ENCODE measurements at places on chromosomes 2 and 18.
A peak's percentile ranks its signal among the peaks of the same experiment; 100 is the strongest.

- no peak for DNase-seq
These were observed 10.7 kb upstream of the ANO7 start for GRCh38 chr2:241177526-241178334.

- DNase-seq, result no peak
These were observed 270.0 kb downstream of the CTNNA2 start for GRCh38 chr2:79782576-79783452.

- no peak for DNase-seq
These were observed 4.5 kb downstream of the OLA1 start for GRCh38 chr2:174243812-174244211.

DNA sequence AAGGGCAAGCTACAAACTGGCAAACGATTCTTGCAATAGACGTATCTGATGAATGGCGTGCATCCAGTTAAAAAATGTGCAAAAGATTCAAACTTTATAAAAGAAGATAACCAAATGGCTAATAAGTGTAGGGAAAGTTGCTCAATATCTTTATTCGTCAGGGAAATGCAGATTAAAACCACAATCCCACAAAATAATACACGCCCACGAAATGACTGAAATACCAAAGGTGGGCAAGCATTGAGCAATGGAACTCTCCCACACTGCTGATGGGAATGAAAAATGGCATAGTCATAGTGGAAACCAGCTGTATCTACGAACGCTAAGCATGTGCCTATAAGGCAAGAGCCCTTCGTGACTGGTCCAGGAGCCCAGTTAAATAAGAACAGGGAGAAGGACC is 168.6 kb upstream of the SIX2 start:
- peak; percentile 95 for DNase-seq

DNA sequence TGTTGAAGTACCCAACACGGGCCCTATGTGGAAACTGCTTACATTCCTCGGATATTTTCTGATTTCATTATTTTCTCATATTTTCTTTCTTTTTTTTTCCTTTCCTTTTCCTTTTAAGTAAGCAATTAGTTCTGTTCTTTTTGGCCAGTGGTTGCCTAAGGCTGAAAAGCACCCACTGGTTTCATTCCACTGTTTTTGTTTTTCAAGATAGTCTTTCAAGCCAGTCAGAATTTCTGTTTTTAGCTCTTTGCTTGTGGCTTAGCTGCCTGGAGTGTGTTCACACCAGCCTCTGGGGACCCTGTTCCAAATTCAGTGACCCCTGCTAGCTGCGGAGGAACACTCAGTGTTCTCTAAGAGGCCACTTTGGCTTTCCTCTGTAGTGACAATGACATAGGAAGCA is 73.6 kb downstream of the NRP2 start:
- no peak for DNase-seq

DNA sequence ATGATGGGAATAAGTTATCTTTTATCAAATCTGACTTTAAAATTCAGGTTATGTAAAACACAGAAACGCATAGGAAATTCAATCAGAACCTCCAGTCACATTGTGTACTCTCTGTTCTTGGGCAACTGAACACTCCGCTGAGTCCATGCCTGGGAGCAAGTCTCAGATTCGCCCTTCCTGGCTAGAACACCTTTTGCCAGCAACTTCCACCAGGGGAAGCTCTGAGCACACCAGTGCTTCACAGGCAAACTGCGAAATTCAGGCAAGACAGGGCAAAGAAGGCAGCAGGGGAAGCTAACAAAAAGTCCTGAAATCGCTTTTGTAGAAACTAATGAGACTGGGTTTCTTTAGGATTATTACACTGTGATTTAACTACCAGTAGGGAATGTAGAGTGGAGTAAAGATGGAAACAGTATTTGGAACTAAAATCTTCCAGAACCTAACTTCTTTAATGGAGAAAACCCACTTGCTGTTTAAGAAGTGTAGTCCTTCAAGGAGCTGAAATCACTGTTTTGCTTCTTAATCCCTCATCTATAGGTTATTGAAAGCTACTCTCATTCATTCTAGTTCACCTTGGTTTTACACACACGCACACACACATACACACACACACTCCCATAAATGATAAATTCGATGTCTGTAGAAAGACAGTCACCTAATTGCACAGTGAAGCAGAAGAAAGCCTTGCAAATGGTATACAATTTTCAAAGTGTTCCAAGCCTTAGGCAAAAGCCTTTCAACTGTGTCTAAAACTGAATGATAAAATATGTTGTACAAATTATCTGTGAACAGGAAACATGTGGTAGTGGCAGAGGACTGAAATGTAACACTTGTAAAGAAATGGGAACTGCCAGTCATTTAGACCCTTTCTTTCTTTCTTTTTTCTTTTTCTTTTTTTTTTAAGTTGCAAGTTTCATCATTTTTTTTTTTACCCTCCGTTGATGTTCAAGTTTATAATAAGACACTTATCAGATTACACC is 214.5 kb downstream of the TMEM182 start:
- DNase-seq, result no peak

DNA sequence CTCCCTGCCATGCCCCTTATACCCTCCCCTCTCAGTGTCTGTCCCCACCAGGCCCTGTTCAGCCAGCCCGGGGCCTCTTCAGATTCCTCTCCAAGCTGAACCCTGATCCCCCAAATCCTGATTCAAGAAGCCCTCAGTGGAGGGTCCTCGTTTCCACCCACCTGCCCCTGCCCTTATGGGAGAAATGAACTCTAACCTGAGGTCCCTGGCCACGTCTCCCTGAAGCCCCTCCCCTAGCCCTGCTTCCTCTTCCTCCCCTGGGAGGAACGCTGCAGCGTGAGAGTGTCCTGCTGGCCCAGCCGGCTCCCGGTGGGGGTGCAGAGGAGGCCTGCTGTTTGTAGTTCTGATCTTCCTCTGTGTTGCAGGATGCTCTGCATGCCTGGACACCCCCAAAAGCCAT is 56.7 kb upstream of the GLI2 start:
- no peak for DNase-seq

DNA sequence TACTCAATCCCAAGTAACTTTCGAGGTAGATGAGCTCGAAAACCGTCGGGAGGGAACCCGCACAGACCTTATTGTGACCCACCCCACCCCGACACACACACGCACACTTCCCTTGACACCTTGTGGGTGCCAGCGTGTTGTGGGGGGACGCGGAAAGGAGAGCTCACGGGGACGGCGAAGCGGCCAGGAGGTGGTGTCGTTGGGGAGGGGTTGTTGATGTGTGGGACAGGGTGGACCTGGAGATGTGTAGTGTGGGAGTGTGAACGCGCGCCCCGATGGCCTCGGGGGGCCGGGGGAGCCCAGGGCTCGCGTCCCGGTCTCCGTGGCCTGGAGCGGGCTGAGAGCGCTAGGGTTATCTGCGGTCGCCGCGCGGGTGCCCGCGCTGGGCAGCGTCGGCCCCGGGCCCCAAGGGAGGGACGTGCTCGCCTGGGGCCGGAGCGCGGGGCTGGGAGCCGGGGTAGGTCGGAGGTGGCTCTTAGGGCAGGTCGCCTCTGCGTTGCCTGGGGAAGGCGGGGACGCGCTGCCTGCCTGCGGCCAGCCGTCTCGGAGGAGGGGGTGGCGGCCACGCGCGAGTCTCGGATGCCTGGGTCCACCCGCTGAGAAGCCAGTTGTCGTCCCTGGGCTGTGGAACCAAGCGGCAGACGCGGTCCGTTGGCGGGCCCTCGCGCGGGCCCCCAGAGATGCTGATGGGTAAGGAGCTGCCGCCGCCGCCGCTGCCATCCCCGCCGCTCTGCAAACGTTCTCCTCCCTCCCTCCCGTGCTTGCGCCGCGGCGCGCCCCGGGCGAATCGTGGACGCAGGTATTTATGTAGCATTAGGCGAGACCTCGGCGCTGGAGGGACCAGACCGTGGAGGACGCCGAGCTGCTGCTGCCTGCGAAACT is 1.6 kb downstream of the KLHL29 start:
- no peak for DNase-seq

- no peak for DNase-seq
These were observed 202.5 kb downstream of the GLI2 start for GRCh38 chr2:120938045-120938771.

DNA sequence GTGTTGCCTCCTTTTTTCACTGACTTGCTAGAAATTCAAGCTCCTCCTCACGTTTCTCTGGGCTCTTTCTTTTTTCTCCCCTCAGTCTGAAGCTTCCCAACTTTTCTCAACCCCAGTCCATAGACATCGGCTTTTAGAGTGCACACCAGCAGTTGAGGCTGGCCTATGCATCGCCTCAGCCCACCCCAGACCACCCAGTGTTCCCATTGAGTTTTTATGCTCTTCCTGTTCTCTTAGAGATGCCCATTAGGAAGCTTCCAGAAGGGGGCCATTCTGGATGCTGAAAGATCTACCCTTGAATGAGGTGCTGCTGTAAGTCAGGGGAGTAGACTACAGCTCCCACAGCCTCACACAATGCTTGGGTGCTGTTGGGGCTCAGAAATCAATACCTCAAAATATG is 12.0 kb upstream of the GYPC start:
- DNase-seq, result no peak

- no peak for DNase-seq
These were observed 124.9 kb downstream of the GRB14 start for GRCh38 chr2:164496421-164496820.

DNA sequence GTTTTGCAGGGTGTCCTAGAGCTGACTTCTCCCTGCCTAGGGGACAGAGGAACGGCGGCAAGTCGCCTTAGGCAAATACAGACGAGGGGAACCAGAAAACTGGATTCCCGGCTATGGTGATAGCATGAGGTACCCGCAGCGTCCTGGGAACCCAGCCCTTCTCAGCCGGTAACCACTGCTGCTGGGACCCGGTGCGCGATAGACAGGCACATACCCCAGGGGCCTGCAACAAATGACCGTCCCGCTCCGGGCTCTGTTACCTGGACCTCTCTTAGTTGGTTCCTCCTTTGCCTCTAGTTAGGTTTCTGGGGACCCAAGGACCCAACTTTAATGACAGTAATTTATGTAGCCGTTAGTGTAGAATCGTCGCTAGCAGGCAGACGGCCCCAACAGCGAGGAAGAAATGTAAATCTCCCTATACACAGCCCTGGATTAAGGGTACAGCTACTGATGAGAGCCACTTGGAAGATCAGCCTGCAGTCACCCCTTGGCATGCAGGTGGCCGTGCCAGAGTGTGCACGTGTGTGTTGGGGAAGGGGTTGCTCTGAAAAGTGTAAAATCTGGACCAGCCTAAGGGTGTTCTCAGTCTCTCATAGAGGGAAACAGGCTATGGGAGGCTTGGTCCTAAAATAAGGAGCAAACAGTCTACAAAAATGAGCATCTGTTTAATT is 819 bp upstream of the SERPINE2 start:
- DNase-seq, result no peak

DNA sequence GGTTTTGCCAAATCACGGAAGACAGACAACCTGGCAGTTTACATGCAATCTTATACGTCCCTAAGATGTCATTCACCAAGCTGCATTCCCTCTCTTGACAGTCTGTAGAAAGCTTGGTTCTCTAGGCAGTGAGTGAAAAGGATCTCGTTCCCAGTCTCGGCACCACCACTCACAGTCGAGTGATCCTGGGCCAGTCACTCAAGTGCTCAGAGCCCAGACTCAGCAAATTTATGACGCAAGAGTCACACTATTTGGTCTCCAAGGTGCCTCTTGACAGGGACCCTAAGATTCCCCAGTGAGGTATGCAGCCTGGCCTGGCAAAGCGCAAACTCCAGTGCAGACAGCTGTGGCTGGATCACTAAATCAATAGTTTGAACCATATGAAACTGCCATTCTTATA is 77.9 kb downstream of the EIPR1 start:
- DNase-seq, result no peak

DNA sequence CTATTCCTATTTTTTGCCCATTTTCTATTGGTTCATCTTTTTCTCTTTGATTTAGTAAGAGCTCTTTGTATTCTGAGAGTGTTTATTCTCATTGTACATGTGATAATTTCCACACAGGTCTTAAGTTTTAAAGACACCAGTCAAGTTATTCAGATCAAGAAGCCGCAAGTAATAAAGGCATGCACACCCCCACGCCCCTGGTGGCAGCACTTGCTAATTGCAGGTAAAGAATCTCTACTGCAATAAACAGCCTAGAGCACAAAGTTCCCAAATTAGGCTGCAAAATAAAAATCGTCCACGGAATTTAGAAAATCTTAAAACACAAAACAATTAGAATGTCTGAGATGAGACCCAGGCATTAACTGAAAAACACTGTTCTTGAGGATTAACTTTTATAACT is 45.2 kb downstream of the ST3GAL5 start:
- DNase-seq, result no peak

DNA sequence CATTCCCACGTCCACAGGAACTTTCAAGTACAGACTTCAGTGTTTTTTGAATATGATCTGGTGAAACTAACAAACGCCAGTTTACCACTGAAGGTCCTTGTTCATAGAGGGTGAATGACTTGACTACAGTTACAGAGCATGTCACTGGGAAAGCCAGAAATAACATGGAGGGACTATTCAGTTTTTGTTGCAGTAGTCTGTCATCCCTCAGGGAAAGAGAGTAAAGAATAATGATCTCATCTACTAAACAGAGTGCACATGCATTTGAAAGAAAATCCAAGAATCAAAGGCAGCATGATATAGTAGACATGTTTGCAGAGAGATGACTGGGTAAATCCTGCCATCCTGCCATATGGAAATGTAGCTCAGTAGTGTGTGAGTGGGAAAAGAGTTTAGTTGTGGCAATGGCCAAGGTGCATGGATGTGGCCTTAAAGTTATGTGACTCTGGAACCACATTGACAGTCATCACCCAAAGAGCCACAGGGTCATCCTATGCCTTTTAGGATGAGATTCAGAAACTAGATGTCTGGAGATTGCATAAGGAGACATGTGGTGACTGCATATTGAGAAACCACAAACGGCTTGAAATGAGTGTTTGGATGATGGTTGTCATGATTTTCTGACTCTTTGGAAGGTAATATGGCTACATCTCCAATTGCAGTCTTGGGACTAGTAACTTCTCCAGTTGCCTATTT is 125.3 kb upstream of the ZEB2 start:
- DNase-seq, result no peak

- DNase-seq, result no peak
These were observed 23.6 kb downstream of the UGP2 start for GRCh38 chr2:63865159-63865799.

GRCh38 chr18:63040788-63041410 is 278.7 kb downstream of the BCL2 start:
- DNase-seq, result no peak

DNA sequence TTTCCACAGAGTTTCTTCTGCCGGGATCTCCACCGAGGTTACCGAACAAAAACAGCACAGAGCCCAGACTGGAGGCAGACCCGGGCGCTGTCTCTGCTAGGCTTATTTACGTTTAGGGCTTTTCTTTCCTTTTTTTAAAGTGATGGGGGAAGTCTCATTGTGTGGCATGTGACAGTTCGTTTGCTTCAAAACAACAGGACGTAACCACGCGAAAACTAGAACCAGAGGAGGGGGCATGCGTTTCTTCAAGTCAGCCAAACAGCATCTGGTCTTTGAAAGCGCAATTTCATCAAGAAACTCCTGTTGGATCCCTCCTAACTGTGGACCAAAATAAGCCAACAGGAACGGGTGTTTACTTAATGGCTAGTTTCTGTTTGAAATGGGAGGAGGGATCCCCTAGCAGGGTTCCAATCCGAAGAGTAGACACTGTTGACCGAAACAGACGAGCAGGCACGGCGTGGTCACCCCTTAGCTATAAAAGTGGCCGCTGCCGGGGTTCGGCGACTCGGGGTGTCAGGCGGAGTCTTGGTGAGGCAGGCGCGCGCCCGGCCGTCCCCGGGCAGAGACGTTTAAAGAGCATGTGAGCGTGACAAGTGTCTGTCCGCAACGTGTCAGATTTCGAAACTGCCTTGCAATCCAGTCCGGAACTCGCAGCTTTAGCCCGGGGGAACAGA is 997 bp upstream of the TGIF1 start:
- DNase-seq, result peak; percentile 69

Measured in retinal pigment epithelial cell (primary cell).